ENCODE measurements at places on chromosomes 2 and 18.

- DNase-seq = no peak
These were observed 23.8 kb downstream of the CD28 start for GRCh38 chr2:203730076-203730729.

DNA sequence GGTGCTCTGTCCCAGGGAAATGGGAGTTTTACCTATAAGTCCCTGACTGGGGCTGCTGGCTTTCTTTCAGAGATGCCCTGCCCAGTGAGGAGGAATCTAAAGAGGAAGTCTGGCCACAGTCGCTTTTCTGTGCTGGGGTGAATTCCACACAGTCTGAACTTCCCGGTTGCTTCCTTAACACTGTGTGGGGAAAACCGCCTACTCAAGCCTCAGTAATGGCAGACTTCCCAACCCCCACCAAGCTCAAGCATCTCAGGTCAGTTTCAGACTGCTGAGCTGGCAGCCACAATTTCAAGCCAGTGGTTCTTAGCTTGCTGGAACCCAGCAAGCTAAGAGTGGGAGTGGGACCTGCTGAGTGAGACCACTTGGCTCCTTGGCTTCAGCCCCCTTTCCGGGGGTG is 54.9 kb downstream of the NUP35 start:
- DNase-seq = no peak

GRCh38 chr2:42196403-42197267 is 27.5 kb downstream of the EML4 start:
- no peak for DNase-seq

DNA sequence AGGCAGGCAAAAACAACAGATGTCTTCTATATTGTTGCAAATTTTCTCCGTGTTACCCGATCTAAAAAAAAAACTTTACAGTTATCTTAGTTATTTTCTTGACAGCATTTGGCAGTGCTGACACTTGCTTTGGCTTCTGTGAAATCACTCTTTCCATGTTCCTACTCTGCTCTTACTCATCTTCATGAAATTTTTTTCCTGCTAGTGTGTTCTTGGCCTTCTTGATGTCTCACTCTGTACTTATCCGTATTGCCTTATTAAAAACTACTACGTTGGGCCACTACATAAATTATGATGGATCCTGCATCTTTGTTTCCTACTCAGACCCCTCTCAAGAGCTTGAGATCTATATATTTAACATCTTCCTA is 134.4 kb downstream of the IKZF2 start:
- DNase-seq = no peak

DNA sequence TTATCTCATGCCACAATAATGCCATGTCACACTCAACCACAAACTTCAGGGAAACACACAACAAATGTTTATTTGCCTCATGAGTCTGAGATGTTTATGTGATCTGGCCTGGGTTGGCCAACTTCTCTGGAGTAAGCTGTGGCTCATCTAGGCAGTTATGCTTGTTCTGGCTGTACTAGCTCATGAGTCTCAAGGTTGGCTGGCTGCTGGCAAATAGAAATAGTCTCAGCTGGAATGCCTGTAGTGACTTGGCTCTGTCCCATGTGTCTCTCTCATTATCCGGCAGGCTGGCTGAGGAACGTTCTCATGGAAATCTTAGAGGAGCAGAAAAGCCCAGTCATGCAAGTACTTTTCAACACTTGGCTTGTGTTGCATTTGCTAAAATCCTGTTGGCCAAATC is 234.9 kb upstream of the CDH2 start:
- no peak for DNase-seq

DNA sequence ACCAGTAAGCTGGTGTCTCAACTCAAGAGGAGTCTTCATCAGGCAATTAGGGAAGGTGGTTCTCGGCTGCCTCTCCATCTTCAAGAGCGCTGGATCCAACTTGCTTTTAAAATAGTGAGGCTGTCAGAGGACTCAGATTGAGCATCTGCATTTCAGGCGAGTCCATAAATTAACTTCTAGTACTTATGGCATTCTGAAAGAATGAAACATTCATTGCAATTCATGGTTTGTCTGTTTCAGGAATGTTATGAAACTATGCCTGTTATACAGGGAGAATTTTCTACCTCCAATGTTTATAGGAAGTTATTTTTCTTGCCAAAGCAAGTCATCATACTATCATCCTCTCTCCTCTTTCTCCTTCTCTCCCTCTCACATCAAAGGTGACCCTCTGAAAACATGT is 883.2 kb downstream of the SLC4A3 start:
- DNase-seq = no peak

- DNase-seq = no peak
These were observed 47.3 kb upstream of the MGAT5 start for GRCh38 chr2:134206573-134206972.

GRCh38 chr18:48884771-48885170 is 66.0 kb downstream of the SMAD7 start:
- no peak for DNase-seq

GRCh38 chr18:36427831-36428230 is 130.3 kb downstream of the FHOD3 start:
- DNase-seq = no peak

- DNase-seq = no peak
These were observed 78.6 kb upstream of the CSRNP3 start for GRCh38 chr2:165390875-165391274.

- DNase-seq = no peak
These were observed at the start of gene RAX for GRCh38 chr18:59272891-59273758. TSS of gene RAX (minus strand) at chr18:59273454. CDS start at chr18:59273206, 248 bp downstream.
